ENCODE measurements at places on chromosomes 5 and 9.

DNA sequence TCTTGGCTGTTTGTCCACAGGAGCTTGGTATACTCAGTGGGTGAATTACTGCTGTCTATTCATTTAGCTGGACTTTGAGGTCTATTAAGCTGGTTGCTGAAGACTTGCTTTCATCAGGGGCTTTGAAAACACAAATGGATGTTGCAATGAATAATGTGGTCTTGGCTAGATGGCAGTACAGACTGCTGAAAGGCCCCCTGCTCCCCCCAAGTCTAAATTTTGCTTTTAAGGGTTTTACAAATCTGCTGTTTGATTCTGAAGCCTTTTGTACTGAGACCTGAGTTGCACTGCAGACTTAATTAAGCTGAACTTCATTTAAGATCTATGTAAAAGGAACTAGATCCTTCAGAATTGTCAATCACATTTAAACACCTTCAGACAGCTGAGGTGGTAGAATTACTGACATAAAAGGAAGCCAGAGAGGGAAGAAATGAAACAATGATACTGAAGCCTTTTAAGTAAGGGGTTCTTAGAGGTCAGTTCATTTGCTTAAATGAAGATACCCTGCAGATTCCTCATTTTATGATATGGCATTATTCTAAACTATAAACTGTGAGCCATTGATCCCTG is 37.3 kb downstream of the KCTD16 start:
- DNase-seq: no peak

GRCh38 chr5:33504570-33504969 is 63.8 kb downstream of the TARS1 start:
- no peak for DNase-seq

- DNase-seq: no peak
These were observed 8.2 kb downstream of the IL17B start for GRCh38 chr5:149370878-149371277.

GRCh38 chr9:124488641-124489210 is 18.5 kb downstream of the NR5A1 start:
- DNase-seq: no peak

DNA sequence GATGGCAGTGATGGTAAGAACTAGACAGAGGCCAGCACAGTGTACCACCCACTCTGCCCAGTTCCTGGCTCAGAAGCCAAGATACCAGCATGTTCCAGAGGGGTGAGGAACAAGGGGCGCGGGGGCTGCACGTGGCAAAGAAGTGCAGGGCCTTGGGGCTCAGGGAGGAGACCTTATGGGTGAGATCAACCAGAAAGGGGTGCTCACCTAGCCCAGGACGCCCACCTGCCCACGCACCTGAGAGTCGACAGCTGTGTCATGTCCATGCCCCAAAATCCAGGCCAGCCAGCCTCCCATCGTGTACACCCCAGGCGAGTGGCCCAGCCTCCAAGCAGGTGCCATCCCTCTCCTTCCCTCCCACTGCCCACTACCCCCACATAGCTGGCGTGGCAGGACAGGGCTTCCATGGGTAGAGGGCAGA is 34.9 kb downstream of the BICD2 start:
- DNase-seq: no peak

DNA sequence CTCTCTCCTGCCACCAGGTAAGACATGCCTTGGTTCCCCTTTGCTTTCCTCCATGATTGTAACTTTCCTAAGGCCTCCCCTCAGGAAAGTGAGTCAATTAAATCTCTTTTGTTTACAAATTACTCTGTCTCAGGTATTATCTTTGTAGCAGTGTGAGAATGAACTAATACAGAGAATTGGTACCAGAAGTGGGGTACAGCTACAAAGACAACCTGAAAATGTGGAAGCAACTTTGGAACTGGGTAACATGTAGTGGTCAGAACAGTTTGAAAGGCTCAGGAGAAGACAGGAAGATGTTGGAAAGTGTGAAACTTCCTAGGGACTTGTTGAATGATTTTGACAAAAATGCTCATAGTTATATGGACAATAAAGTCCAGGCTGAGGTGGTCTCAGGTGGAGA is 97.2 kb downstream of the FAM170A start:
- DNase-seq: no peak

GRCh38 chr9:28317745-28318144 is 744.5 kb upstream of the C9orf72 start:
- DNase-seq: no peak

- no peak for DNase-seq
These were observed 17.0 kb downstream of the TTLL11 start for GRCh38 chr9:122076117-122076516.

- no peak for DNase-seq
These were observed 7.0 kb downstream of the BARHL1 start for GRCh38 chr9:132589148-132590036.

- DNase-seq: no peak
These were observed 269.2 kb downstream of the NR3C1 start for GRCh38 chr5:143134269-143134668.

DNA sequence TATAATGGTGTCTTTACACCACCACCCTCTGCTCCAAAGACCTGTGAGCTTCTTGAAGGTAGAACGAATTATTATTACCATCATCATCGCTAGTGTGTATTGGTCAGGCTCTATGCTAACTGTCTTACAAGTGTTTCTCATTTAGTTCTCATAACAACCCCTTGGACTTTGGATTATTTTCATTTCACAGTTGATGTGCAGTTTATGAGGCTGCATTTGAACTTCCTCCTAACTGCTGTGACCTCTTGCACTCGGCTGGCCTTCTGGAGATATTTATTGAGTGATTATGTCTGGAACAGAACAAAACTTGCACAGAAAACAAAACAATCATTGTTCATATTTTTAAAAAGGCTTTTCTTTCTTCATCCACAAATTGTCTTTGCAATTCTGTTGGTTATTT is 306.3 kb upstream of the SGCD start:
- no peak for DNase-seq

DNA sequence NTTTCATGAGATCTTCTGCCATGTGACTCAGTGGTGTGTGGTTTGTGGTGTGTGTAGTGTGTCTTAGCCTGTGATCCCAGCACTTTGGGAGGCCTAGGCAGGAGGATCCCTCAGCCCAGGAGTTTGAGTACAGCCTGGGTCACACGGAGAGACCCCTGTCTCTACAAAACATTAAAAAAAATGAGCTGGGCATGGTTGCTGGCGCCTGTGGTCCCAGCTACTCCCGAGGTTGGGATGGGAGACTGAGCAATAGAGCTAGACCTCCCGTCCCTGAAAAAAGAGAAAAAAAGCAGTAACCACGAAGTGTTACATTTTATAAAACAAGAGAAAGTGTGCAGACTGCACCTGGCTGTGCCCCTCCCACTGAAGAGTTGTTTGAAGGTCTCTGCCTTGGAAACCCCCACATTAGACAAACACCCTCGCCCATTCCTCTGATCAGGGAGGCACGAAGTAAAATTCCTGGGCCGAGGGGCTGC is 21.2 kb upstream of the RNU6ATAC start:
- DNase-seq: no peak

DNA sequence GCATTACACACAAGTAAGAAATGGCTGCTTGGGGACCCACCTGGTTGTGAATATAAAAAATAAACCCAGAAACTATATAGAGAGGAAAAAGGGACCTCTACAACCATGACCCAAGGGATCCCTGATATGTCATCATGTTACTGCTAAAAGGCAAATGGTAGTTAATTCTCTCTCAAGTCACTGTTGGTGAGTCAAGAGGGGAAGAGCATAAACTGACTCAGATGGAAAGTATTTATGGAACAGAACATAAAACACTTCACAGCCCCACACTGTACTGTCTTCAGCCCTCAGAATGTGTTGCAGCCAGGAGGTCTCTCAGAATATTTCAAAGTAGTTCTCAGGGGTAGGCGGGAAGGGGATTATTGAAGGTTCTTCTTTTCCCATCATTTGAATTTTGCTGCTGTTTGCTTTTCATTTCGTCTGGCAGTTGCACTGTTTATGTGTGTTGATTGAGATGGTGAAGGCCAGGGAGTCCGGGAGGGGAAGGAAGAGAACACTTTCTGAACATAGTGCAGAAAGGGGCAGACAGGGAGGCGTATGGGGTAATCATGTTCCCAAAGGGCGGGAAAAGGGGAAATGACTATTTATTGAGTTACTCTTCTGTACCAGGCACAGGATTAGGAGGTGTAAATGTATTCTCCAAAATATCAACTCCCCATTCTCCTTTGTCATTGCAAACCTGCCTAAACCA is 85.5 kb downstream of the TEK start:
- no peak for DNase-seq

GRCh38 chr9:95077766-95078370 is 239.6 kb downstream of the FANCC start:
- no peak for DNase-seq

DNA sequence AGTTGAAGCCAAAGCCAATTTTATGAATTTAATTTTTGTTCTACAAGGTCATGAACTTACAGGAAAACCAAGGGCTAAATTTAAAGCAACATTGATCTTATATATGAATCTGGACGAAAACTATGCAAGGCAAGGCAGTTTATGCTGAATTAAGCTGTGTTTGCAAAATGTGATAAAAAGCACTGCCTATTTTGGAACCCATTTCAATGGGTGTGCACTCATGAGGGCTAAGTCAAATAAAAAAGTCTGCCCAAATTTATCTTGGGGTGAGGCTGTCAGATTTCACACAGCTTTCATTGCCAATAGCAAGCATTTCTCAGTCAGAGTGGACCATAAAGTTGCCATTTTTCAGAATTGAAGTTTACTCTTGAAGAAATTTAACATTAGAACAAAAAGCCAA is 199.9 kb downstream of the LURAP1L start:
- no peak for DNase-seq

DNA sequence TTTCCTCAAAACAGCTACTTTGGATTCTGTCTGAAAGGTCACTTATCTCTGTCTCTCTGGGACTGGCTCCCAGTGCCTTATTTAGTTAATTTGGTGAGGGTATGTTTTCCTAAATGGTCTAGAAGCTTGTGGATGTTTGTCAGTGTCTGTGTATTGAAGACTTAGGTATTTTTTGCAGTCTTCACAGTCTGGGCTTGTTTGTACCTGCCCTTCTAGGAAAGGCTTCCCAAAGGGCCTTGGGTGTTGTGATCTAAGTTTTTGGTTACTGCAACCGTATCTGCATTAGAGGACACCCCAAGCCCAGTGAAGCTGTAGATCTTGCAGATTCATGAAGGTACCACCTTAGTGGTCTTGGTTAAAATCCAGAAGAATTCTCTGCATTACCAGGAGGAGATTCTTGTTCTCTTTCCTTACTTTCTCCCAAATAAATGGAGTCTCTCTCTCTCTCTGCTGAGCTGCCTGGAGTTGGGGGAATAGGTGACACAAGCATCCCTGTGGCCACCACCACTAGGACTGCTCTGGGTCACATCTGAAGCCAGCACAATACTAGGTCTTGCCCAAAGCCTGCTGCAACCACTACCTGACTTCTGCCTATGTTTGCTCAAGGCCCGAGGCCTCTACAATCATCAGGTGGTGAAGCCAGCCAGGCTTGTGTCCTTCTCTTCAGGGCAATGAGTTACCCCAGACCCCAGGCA is 17.8 kb upstream of the CCNB1 start:
- DNase-seq: no peak

- DNase-seq: no peak
These were observed 325.0 kb downstream of the EDIL3 start for GRCh38 chr5:84059672-84060071.

DNA sequence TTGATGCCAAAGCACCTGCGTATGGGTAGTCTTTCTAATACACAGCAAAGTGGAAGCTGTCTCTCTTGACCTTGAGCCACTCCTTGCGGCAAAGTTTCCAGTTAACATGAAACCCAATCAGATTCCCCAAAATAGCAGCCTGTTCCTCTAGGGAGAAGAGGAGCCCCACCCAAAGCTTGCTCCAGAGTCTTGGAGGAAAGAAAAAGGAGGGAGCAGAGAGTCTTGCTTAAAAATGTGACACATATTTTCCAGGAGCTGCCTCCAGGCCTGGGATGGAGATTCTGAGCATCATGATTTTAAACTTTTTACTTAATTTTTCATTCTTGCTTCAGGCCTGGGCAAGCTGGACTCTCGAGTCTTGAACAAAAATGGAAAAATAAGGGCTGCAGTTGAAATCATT is 223.5 kb upstream of the TNC start:
- DNase-seq: no peak

DNA sequence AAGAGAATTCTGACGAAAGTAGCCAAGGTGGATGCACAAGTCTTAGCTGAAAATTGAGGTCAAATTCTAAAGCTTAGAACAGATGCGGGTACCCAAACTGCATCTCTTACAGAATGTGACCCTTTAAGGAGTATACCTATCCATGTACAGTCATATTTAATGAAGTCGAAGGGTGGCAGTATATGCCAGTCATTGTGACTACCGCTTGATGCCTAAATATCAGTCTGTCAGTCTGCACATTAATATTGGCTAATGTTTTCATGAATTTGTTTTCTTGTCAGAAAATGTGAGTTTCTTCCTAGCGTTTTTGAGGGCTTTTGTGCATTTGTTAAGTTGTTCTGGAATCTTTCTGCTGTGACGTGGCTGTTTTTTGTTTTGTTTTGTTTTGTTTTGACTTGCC is 264.5 kb upstream of the ELAVL2 start:
- no peak for DNase-seq

DNA sequence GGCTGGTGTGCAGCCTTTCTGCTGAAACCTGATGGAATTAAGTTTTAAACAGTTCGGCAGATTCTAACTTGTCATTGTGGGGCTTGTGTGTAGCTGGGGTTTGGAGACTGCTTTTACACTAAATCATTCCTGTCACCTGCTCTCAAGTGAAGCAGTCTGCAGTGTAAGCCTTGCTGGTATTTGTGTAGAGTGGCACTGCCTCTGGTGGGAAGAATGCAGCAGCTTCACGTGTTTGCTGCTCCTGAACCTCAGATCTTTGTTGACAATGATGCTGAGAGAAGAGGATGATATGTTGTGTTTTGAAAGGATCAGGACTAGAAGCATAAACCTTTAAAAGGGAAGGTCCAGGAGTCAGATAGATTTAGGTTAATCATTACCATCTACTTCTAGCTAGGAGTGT is 88.1 kb downstream of the KDM4C start:
- peak; percentile 9 for DNase-seq

- no peak for DNase-seq
These were observed 15.7 kb upstream of the TSSK1B start for GRCh38 chr5:113450462-113450861.

DNA sequence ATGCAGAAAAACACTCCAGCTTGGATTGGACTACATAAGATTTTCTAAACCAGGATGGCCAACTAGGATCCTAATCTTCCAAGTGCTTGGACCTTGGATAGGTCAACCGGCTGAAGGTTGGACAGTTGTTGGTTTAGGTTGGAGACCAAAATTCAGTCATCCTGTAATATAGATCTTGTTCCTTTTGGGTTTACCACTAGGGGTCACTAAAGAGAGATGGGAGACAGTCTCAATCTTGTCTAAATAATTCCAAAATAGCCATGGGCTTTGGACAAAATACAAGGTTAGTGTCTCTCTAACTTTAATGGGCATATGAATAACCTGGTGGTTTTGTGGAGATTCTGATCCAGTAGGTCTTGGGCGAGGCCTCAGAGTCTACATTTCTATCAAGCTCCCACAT is 148.7 kb upstream of the ERCC6L2 start:
- DNase-seq: no peak

GRCh38 chr5:143195491-143195890 is 208.0 kb downstream of the NR3C1 start:
- no peak for DNase-seq

- DNase-seq: no peak
These were observed 245.0 kb upstream of the ACTBL2 start for GRCh38 chr5:57727591-57727990.

Data from H1 (cell line).